NCI-H1048 (cell line): ENCODE measurements at places on chromosomes 2 and 18.

DNA sequence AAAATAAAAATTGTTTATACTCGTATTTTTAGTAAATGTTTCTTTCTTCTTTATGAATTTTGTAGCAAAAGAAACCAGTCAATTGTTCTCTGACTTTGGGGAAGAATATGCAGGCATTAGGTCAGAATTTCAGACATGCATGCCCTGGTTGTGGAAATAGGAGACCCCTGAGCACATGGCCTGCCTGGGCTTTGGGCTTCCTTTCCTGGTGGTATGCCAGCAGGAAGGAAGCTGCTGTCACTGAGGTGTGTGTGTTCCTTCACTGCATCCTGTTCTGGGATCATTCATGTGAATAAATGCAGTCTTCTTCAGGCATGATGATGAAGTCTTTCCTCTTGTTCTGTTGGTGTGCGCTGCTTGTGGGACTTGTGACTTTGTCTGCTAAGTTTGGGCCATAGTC, 920.2 kb upstream of the VRK2 start:
- DNase-seq = no peak

DNA sequence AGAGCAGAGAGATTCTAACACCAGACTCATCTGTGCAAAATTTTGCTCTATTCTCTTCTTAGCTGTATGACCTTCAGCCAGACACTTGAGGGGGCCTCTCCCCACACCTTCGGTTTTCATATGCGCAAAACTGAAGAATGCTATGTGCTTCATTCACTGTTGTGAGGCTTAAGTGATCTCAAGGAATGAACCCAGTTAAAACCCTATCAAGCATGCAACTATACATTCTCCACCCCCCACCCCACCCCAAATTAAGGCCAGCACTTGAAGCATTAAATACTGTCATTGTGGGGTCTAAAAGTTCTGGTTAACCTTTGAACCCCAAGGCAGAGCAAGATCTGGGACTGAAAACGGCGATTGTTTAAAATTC, 10.0 kb downstream of the PCARE start:
- no peak for DNase-seq

- no peak for DNase-seq
Observed at GRCh38 chr2:29046321-29046720, 28.0 kb downstream of the PCARE start.

GRCh38 chr18:8839281-8839680, 133.9 kb downstream of the MTCL1 start:
- no peak for DNase-seq

- no peak for DNase-seq
Observed at GRCh38 chr2:207397917-207398655, 131.7 kb upstream of the CREB1 start.

GRCh38 chr2:119674711-119675500, 4.1 kb upstream of the TMEM177 start:
- no peak for DNase-seq

DNA sequence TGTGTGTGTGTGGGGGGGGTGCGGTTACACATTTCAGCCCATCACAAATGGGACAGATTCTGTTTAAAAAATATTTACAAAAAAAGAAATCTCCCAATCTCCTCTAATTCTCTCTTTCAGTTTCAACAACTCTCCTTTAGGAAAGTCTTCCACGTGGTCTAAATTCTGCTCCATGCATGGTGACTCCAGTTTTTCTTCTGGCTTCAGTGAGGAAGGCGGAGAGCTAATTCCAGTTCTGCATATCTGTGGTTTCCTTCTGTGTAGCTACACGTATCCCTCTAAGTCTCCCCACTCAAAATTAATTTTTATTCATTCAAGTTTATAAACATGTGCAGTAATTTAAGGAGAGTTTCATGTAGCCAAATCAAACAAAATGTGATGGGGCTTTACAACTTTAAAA, 111.6 kb downstream of the SLC4A3 start:
- no peak for DNase-seq
